NCI-H1436 treated with DMSO at 0.1 percent for 48 hours (cell line): ENCODE measurements at places on chromosomes 16 and 17.

GRCh38 chr17:75783069-75783783, 1.4 kb upstream of the UNK start:
- no peak for DNase-seq

GRCh38 chr17:78211032-78211431, 3.0 kb upstream of the BIRC5 start:
- DNase-seq: no peak

DNA sequence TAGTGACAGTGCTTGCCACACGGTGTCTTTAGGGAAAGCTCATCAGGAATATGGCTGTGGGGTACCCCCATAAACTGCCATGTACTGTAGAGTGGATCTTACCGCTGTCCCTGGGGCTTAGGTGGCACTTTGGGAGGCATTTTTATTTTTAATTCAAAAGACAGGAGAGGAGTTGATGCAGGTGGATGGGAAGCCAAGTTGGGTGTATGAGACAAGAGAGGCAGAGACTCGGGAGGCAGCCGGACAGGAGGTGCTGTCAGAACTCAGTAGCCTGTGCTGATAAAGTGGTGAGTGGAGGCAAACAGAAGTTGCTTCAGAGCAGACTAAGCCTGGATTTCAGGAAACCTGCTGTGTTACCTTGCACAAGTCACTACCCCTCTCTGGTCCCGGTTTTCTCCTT, 185.9 kb downstream of the TMEM132E start:
- no peak for DNase-seq

GRCh38 chr17:82463391-82463790, 4.8 kb downstream of the NARF start:
- no peak for DNase-seq

DNA sequence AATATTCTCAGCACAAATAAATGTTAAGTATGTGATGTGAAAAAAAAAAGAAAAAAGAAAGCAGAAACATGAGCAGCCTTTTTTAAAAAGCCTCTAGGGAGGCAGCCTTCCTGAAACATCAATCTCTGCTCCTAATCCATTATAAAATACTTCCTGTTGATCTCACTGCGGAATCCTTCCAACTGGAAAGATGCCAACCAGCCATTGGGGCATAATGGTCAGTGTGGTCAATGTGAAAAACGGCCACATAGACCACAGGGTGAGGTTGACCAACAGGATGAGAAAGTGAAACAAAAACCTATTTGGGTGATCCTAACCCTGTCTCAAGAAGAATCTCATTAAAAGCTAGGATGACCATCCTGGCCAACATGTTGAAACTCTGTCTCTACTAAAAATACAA, 26.1 kb upstream of the ABCA8 start:
- DNase-seq: no peak

- no peak for DNase-seq
Measured at GRCh38 chr17:70144260-70144846, 25.0 kb upstream of the KCNJ2 start.

GRCh38 chr17:62703776-62704380, 76.4 kb downstream of the MRC2 start:
- no peak for DNase-seq

DNA sequence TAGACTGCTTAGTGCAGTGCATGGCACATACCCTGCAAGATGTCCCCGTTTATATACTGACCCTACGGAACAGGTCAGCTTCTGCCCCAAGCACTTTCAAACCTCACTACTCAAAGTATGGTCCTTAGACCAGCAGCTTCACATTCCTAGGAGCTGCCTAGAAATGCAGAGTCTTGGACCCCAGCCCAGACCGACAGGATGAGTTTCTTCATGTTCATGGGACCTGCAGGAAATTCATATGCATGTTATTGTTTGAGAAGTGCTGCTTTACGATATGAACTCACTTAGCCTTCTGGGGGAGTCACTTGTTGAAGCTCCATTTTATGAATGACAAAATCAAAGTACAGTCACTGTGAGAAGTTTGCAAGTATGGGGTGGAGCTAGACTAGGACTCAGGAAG, 82.6 kb downstream of the DYNLRB2 start:
- DNase-seq: no peak

- DNase-seq: no peak
Measured at GRCh38 chr16:55324285-55325079, 479 bp downstream of the IRX6 start.

- no peak for DNase-seq
Measured at GRCh38 chr17:59757470-59757869, 50.0 kb downstream of the VMP1 start.

GRCh38 chr16:23320693-23321092, 18.6 kb downstream of the SCNN1B start:
- DNase-seq: no peak

- no peak for DNase-seq
Measured at GRCh38 chr16:55043499-55043898, 112.8 kb downstream of the IRX5 start.

GRCh38 chr16:17372386-17372785, 98.4 kb downstream of the XYLT1 start:
- DNase-seq: no peak

DNA sequence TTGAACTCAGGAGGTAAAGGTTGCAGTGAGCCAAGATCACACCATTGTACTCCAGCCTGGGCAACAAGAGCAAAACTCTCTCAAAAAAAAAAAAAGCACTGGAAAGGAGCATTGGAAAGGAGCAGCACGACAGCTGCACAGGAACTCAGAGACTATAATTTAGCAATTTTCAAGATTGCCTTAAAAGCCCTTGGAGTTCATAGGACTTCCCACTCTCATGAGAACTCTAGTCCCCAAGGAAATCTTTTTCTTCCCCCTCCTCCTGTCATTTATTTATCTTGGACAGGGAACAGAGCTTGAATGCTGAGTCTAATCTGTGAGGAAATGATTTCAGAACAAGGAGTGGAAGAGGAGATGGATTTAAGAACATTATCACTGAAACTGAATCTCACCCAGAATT, 69.0 kb downstream of the PLXDC1 start:
- DNase-seq: peak; percentile 58

- no peak for DNase-seq
Measured at GRCh38 chr16:1709356-1709755, 3.4 kb downstream of the MAPK8IP3 start.

- DNase-seq: no peak
Measured at GRCh38 chr17:59675231-59675630, 32.0 kb downstream of the PTRH2 start.

DNA sequence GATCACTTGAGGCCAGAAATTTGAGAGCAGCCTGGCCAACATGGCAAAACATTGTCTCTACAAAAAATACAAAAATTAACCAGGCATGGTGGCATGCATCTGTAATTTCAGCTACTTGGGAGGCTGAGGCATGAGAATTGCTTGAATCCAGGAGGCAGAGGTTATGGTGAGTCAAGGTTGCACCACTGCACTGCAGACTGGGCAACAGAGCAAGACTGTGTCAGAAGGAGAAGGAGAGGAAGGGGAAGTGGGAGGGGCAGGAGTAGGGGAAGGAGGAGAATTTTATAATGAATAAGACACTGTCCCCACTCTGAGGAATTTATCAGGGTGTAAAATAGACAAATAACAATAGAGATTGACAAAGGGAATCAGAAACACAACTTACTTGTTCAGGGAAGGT, 440.6 kb upstream of the DYNLRB2 start:
- no peak for DNase-seq

GRCh38 chr16:81520560-81521135, 76.0 kb downstream of the CMIP start:
- DNase-seq: no peak

- no peak for DNase-seq
Measured at GRCh38 chr16:56848029-56848936, 16.7 kb upstream of the SLC12A3 start.

DNA sequence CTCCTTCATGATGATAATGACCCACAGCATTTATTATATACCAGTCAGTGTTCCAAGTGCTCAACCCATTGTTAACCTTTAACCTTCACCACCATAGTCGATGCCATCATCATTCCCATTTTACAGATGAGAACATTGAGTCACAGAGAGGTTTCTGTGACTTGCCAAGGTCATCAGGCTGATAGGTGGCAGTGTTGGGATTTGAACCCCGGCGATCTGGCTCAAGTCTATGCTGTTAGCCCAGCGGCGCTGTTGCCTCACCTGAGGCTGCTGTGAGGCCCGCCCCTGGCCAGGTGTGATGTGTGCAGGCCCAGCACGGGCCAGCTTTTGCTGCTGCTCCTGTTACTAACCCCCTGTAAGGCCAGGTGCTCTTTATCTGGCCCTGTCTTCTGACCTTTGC, 101.2 kb downstream of the OR1D5 start:
- no peak for DNase-seq

DNA sequence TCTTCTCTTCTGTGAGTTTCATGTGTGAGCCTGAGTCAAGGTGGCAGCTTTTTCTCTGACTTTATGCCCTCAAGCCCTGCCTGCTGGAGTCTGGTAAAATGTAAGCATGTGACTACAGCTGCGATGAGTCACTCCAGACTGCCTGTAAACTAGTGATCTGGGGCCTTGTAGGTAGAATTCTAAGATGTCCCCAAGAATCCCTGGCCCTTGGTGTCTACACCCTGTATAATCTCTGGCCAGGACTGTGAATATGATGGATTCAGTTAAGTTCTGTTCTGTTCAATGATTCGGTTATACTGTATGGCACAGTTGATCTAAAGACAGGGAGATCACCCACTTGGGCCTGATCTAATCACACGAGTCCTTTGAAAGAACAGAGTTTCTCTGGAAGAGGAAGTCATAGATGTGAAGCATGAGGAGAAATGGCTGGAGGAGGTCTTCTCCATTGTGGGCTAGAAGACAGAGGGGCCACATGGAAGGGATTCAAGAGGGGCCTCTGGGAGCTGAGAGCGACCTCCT, 29.8 kb downstream of the PRSS54 start:
- no peak for DNase-seq

GRCh38 chr17:46764709-46765401, 53.6 kb downstream of the WNT3 start:
- no peak for DNase-seq

GRCh38 chr16:1007284-1007850, 25.8 kb downstream of the SOX8 start:
- no peak for DNase-seq

GRCh38 chr17:1008008-1008761, 11.3 kb downstream of the TIMM22 start:
- DNase-seq: no peak

DNA sequence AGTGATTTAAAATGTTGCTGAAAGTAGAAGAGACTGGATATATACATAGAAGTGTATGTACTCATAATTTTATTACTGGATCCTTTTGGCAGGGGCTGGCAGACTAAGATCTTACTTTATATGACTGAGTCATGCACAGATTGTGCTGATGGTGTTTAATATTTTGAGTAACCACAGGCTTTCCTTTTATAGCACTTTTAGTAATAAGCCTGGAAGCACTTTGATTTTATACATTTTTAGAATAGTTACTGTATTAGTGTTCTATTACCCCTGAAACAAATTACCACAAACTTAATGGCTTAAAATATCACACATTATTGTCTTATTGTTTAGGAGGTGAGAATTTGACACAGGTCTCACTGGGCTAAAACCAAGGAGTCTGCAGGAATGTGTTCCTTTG, 113.4 kb upstream of the CDH8 start:
- no peak for DNase-seq

- DNase-seq: no peak
Measured at GRCh38 chr16:86714166-86714565, 135.8 kb downstream of the FOXL1 start.

DNA sequence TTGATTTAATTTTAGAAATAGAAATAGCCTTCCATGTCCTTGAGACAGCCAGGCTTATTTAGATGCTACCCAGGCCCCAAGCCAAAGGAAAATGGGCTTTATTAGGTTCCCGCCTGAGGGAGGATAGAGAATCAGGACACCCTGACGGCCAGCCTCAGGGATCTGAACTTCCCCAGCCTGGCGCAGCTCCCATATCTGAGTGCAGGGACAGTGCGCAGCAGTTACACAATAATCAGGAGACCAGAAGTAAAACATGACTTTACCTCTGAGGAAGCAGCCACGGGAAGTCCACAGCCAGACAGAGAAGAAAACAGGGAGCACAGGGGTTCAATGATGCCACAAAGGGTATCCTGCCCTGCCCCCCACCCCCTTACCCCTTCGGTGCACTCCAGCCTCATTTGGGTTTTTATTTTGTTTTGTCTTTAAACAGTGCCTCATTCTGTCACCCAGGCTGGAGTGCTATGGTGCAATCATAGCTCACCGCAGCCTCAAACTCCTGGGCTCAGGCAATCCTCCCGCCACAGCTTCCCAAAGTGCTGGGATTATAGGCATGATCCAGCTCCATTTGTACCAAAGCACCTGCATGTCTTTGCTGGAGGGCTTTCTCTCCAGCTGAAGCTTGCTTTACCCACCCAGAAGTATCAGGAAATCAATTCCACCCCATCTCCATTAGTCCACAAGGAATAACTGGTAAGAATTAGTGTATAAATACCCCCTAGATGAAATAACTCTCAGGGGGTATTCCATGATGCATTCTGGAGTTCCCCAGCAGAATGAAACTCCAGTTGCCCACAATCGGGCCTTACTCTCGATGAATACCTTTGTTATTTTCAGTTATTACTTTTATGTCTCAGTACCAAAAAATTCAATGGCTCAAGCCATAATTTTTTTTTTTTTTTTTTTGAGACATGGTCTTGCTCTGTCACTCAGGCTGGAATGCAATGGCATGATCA, 21.9 kb downstream of the ORC6 start:
- DNase-seq: no peak

- no peak for DNase-seq
Measured at GRCh38 chr16:78331731-78332130, 232.3 kb downstream of the WWOX start.

DNA sequence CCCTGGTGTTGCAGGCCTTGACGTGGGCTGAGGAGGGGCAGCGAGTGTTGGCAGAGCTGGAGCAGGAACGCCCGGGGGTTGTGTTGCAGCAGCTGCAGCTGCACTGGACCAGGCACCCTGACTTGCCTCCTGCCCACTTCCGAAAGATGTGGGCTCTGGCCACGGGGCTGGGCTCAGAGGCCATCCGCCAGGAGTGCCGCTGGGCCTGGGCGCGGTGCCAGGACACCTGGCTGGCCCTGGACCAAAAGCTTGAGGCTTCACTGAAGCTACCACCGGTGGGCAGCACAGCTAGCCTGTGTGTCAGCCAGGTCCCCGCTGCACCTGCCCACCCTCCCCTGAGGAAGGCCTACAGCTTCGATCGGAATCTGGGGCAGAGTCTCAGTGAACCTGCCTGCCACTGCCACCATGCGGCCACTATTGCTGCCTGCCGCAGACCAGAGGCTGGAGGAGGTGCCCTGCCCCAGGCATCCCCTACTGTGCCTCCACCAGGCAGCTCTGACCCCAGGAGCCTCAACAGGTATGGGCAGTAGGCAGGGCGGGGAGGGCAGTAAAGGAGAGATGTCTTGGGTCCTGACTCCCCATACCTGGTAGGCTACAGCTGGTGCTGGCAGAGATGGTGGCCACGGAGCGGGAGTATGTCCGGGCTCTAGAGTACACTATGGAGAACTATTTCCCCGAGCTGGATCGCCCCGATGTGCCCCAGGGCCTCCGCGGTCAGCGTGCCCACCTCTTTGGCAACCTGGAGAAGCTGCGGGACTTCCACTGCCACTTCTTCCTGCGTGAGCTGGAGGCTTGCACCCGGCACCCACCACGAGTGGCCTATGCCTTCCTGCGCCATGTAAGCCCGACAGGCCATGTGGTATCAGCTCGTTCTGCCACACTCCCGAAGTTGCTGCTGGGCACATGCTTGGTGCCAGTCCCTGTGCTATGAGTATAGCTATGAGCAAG, 5.6 kb downstream of the PLEKHG4 start:
- DNase-seq: no peak
